ENCODE measurements at places on chromosomes 2 and 18.

DNA sequence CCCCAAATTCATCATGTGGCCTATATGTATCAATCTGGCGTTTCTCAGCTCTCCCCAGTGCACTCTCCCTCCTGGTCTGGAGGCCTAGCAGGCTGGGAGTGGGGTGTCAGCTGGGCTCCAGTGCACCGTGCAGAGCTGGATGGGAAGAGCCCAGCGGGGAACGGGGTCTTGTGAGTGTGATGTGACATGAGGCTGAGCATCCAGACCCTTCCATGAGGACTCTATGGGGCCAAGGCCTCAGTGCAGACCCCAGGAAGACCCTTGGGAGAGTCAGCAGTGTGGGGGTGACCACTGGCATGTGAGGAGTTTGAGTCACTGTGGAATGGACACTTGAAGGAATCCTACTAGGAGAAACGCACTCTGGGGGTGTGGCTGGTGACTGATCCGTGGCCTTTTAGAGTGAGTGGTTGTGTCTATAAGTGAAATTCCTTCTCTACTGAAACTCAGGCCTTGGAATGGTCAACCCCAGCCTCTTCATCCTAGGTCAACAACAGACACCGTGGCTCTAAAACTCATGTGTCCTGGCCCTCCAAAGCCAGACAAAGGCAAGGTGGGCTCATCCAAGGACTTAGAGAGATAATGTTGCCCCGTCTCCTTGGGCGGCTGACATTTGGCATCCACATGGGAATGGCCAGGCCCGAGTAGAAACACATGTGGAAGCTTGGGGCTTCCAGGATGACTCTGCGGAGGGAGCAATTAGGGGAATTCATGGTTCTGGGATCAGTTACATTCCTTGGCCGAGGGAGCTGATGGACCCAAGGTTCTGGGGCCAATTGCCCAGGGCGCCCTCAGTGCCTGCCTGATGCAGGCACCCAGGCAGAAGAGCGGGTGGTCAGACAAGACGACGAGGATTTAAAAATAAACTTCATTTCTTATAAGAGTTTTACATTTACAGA is 156.0 kb upstream of the TWIST2 start:
- DNase-seq, result no peak

- DNase-seq, result no peak
Observed at GRCh38 chr18:37435996-37436395, 129.6 kb downstream of the CELF4 start.

- DNase-seq, result no peak
Observed at GRCh38 chr2:4353668-4354067, 650.3 kb downstream of the DCDC2C start.

GRCh38 chr2:78984386-78984785 is 41.1 kb upstream of the REG3G start:
- no peak for DNase-seq

DNA sequence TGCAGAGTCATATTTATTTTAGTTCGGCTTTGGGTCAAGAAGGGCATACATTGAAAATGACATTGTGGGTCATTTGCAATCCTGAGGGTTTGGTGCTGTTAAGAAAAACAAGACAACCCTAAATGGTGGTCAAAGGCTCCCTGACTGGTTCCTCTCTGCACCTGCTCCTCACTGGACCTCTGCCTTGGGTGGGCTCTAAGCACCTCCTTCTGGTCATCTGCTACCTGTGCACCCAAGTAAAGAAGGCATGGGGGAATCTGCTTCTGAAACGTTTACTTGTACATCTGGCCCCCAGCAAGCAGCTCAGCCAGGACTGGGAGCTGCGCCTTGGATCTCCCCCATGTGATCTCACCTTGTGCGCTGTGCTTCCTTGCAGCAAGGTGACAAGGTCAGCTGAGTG is 55.2 kb upstream of the MAL start:
- DNase-seq, result no peak

DNA sequence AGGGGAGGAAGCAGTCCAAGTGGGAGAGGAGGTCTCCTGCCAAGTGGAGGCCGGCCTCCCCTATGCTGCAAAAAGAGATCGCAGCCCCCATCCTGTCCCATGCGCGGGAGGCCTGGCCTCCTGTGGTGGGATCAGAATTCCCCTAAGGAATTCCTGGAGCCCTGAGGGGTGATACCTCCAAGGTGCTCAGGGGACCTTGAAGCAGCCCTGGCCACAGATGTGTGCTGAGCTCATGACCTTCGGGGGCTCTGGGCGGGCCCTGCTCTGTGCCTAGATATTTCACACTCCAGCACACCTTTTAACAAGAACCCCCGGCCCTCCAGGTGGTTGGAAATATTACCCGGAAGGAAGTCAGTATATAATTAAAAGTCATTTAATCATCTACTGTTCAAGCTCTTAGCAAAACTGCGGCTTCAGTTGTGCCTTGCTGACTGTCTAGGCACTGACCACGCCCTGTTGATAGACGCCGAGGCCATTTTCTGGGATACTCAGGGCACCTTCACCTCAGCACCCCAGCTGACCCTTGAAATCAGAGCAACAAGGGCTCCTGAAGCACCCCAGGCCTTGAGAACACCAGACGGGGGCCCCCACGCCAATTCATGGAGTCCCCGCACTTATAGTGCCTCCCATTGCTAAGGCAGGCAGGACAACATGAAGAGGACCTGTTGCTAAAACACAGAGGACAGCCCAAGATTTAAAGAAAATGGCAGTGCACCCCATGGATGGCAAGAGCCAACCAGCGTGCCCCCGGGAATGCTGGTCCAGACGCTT is 119.1 kb downstream of the NDUFA10 start:
- no peak for DNase-seq

Measured in CD4-positive, alpha-beta T cell treated with Interleukin-2 at 100 ng/mL for 4 hours (primary cell).